Activated CD4-positive, alpha-beta T cell treated with anti-CD3 and anti-CD28 coated beads for 4 hours (primary cell): ENCODE measurements at places on chromosomes 2 and 18.

GRCh38 chr18:13207294-13207693, 11.3 kb upstream of the LDLRAD4 start:
- no peak for DNase-seq

- no peak for DNase-seq
Measured at GRCh38 chr2:63681896-63682295, 93.1 kb downstream of the MDH1 start.

GRCh38 chr2:241291977-241292376, 23.5 kb downstream of the HDLBP start:
- DNase-seq = no peak

DNA sequence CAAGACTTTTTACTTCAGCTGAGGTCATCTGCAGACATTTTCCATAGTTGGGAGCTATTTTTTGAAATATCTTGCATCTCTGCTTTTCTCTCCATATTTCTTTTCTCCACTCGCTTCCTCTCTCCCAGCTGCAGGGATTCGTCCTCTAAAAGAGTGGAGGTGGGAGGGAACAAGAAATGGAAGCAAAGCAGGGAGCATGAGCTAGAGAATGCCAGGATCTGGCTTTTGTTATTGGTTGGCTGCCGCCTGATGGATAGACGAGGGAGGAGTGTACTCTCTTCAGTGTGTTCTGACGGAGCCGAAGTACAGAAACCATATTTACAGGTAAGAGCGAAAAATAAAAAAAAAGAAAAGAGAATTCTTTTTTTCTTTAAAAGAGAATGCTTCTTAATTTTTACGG, at the start of gene CSRNP3:
Gene CSRNP3 (plus strand): TSS at position 282 of the 400 bp plus-strand sequence. CDS start 125,368 bp downstream, outside the sequence.
- no peak for DNase-seq

GRCh38 chr2:85143463-85144082, 10.4 kb downstream of the TCF7L1 start:
- no peak for DNase-seq

DNA sequence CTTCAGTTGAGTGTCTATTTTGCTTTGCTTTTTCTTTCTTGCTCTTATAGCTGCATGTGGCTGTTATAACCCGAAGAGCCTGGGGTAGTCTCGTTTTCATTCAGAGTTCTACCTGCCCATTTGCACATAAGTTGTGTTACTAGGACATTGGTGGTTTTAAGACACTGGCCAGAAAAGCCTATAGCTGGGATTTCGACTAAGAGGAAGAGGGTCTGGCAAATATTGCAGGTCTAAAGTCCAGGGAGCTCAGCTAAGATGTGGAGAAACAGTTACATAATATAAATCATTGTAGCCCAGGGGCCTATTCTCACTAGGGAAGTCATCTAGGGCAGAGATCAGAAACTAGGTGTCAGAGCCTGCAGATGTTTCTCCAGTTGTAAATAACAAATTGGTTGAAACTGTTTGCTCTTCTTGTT, 120.8 kb downstream of the BABAM2 start:
- no peak for DNase-seq

- DNase-seq = no peak
Measured at GRCh38 chr2:241812730-241813643, 4.0 kb downstream of the NEU4 start.

- no peak for DNase-seq
Measured at GRCh38 chr2:121917143-121917542, 161.7 kb downstream of the TSN start.

DNA sequence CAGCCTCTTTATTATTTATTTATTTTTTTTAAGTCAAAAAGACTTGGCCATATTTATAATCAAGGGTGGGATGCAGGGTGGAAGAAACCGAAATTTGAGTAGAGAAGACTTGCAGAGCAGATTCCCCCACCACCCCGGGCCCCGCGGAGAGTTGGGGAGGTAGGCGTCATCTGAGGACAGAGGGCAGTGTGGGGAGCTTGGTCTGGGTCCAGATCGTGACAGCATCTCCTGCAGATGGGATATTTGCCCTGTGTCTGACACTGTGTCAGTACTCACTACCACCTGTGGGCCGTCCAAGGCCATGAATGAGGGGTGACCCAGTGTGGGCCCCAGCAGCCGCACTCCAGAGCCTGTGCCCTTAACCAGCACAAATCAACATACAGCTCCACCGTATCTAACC, 10.5 kb upstream of the PRELID3A start:
- DNase-seq = no peak

DNA sequence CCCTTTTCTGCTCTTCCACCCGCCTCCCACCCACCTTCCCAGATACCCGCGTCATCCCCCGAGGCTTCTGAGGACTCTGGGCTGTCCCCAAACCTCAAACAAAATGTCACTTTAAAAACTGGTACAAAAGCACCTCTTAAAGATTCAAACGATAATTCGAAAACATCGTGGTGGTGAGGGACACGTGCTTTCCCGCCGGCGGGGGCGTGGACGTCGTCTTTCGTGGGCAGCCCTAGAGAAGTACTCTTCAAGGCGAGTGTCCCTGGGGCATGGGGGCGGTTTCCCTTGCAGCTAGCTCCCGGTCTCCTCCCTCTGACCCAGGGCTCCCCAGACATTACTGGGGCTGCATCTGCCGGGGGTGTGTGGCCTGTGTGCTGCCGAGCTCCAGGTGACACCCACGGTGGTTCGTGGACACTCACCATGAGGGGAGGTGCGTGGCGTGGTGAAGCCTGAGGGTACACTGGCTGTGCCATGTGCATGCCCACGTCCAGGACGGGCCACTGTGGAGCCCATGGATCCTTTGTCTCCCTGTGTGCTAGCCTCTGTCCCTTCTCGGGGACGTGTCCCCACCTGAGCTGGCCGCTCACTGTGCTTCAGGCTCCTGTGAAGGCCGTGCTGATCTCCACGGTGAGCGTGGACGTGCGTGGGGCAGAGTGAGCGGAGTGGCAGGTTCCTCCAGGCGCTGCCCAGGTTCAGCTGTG, 117.8 kb downstream of the NFATC1 start:
- peak; percentile 1 for DNase-seq

- no peak for DNase-seq
Measured at GRCh38 chr2:218327451-218328210, 29.0 kb upstream of the CATIP start.

- DNase-seq = peak; percentile 51
Measured at GRCh38 chr18:26133652-26134051, at the start of gene PSMA8. TSS of gene PSMA8 (plus strand) at chr18:26133869. CDS start at chr18:26133966, 97 bp downstream.

DNA sequence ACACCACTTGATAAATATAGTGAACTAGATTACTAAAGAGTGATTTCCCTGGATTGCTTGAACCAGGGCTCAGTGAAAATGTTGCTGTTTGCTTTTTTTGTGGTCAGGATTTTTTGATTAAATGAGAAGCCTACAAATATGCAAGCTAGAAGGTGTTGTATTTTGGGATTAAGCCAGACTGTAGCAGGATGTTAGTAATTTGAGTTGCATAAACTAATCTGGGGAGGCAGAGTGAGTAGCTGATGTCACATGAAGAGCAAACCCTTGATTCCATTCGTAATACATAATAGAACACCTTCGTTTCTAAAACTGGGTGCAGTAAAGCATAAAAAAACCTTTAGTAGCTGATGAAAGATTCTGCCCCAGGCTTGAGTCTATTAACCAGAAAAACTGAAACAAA, 32.0 kb downstream of the NEDD4L start:
- no peak for DNase-seq

DNA sequence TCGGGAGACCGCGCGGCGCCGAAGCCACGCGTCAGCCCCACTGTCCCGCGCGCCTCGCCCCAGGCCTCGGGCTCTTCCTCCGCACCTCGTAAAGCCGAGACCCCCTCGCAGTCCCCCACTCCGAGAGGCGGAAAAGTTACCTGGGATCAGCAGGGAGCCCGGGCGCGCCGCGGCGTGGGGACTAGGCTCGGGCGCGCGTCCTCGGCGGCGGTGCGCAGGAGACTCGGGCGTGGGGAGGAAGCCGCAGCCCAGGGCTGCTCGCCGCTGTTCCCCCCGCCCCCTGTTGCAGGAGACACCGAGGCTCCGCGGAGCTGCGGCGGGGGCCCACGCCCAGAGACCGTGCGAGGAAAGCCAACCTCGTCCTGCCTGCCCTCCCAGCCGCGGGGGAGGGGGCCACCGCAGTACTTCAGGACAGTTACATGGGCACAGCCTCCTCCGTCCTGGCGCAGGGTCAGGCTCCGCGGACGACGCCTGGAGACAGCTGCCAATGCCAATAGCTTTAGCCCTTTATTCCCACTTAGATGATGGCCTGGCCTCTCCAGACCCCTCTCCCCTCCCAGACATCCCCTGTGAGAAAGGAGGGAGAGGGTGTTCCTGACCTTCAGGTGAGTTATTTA, at the start of gene EPB41L3:
Gene EPB41L3 (minus strand): TSS at position 225 of the 617 bp plus-strand sequence. CDS start 54,814 bp downstream, outside the sequence.
- DNase-seq = no peak

- no peak for DNase-seq
Measured at GRCh38 chr2:157355618-157356017, 30.0 kb upstream of the ERMN start.

DNA sequence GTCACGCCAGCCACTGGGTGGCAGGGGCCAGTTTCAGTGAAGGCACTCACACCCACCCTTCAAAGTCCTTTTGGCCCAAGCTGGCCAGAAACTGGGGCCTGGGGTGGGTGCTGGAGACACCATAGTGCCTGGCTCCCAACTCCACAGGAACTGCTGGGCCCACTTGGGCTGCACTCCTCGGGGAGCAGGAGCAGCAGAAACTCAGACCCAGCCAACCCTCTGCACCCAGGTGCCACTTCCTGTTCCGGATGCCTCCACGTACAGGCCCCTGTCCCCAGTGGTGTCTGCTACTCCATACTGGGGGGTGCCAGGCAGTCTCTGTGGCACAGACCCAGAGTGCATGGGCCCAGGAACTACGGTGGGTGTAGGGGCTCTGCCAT, 42.5 kb upstream of the ZNF519 start:
- DNase-seq = no peak

GRCh38 chr2:220373878-220374277, 746.4 kb downstream of the SLC4A3 start:
- DNase-seq = no peak

GRCh38 chr2:637406-637776, 39.8 kb downstream of the TMEM18 start:
- DNase-seq = no peak

DNA sequence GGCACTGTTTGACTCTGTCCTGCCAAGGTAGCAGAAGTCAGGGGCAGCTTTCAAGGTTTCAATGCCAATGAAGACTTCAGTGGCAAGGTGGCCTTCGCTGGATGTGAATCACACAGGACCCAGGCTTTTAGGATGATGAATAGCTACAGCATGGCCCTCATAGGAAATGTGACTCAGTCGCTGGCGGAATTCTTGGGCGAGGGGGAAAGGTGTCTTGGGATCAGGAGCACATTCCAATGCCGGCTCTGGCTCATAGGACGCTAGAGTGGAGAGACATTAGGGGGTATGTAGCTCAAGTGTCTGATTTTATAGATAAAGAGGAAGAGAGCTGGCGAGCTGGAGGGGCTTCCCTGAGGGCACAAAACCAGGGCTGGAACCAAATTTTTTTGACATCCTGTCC, 68.6 kb downstream of the SMIM21 start:
- no peak for DNase-seq

DNA sequence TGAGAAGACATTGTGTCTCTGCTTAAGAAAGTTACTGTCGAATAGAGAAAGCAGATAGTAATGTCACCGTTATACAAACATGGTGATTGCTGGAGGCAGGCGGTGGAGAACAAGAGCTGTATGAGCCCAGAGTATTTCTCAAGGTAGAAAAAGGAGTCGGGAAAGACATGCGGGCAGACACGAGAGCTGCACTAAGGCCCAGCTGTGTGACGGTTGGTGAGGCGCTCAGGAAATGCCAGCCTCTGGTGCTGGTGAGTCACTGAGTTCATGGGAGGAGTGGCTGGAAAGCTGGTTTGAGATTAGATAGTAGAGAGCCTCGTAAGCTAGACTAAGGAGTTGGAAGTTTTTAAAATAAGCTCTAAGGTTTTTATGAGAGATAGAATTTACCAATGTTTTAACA, 390.9 kb upstream of the TRIB2 start:
- DNase-seq = no peak

- no peak for DNase-seq
Measured at GRCh38 chr2:2263196-2263829, 67.8 kb downstream of the MYT1L start.

GRCh38 chr18:63311118-63312018, 8.2 kb downstream of the BCL2 start:
- DNase-seq = no peak

DNA sequence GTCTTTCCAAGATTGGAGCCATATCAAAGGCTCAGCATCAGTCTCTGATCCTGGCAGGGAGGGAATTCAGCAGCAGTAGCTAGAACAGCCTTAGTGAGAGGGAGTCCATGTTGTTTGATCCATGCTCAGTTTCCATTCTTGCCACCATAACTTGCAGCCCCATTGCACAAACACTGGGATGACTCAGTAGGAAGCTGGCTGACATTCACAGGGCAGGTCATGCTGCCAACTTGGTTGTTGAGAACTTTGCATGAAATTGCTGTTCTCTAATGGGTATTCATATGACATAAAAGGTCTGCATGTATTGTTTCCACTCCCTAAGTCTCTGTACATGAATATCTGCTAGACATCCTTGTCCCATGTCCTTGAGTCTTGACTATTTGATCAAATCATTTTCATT, 29.9 kb upstream of the STAT4 start:
- no peak for DNase-seq

- DNase-seq = no peak
Measured at GRCh38 chr2:31223026-31223425, 5.7 kb upstream of the CAPN14 start.

DNA sequence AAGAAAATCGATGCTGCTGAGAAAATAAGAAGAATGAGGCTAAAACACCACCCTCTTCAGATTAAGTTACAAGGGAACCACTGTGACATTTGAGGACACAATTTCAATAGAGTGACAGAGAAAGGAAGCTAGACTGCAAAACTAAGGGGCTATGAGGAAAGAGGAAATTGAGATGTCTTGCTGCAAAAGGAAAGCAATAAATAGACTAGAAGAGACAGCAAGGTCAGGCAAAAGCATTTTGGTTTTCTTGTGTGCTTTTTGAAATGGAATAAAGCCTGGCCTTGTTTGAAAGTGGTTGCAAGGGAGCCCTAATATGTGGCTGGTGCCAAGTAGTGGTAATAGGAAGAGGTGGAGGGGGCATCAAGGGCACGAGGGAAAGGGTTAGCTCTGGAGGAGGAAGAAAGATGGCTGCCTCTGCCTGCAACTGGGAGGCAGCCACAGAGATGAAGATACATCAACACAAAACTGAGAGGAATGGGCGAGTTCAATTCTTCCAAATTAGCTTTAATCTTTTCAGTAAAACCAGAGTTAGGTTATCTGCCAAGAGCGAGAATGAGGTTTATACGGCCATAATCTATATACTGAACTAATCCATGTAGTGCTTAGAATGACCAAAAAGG, 1.2 kb upstream of the MRO start:
- DNase-seq = no peak

GRCh38 chr2:212596688-212597087, 58.1 kb upstream of the ERBB4 start:
- DNase-seq = no peak
